ENCODE measurements at places on chromosomes 5 and 9.
A peak's percentile ranks its signal among the peaks of the same experiment; 100 is the strongest.

DNA sequence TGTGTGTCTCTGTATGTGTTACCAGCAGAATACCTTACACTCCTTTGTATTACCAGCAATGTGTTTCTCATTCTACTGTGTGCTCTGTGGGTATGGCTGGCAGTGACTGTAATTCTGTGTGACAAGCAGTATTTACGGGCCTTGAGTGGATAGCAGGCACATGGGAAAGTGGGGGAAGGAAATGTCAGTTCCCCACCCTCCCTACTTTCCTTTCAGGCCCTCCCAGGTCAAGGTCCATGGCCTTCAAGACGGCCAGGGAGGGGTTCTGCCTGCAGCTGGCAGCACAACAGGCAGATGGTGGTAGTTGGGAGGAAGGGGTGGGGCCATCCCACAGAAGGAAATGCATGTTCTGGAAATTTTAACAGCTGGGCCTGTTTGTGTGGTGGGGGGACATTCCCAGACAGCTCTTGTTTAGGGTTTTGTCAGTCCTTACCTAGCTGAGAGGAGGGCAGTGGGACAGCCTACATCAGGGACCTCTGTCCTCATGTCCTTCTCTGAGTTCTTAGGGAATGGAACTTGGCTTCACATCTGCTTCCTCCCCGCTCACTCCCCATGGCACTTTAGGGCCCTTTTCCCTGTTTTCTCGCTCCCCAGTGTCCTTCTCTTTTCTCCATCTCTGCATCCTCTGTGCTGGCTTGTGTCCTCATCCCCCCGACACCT, 14.6 kb upstream of the TNIP1 start:
- no peak for DNase-seq

- DNase-seq: no peak
These were observed 170.1 kb upstream of the PITX1 start for GRCh38 chr5:135204151-135204600.

GRCh38 chr9:121288673-121289025, 20.7 kb downstream of the GSN start:
- no peak for DNase-seq

DNA sequence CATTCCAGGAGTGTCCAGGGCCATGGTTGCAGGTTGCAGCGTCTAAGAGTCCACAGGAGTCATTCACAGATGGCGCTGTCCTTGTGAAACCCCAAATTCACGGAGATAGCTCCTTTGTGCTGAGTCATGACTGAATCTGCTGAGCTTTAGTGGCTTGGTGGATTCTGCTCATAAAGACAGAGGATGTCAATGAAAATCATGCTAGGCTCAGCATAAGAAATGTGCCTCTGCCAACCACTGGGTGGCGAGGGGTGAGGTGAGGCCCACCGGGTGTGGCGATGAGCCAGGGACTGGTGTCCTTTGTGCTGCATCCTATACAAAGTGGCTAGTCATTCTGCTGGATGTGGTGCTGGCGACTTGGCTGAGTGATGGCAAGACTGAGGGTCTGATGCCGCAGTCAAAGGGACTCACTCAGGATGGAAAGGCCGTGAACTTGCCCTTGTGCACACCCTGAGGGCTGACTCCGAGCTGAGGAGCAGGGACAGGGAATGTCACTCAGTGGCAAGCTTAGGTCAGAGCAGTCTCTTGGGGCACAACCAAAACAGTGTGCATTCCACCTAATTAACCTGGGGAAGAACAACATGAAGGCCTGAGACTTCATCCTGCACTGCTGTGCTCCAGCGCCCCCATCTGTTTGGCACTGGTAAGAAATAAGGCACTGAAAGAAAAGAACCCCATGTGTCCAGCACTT, 71.5 kb downstream of the DAP start:
- DNase-seq: no peak

GRCh38 chr5:1010641-1011046, 2.0 kb downstream of the NKD2 start:
- DNase-seq: no peak

GRCh38 chr5:171957591-171958251, 48.7 kb downstream of the FBXW11 start:
- peak; percentile 34 for DNase-seq

GRCh38 chr5:127331890-127332649, 41.5 kb downstream of the MEGF10 start:
- DNase-seq: no peak

GRCh38 chr5:40124367-40124766, 555.3 kb upstream of the PTGER4 start:
- DNase-seq: no peak

- no peak for DNase-seq
These were observed 500.4 kb downstream of the TUSC1 start for GRCh38 chr9:25177858-25178257.

DNA sequence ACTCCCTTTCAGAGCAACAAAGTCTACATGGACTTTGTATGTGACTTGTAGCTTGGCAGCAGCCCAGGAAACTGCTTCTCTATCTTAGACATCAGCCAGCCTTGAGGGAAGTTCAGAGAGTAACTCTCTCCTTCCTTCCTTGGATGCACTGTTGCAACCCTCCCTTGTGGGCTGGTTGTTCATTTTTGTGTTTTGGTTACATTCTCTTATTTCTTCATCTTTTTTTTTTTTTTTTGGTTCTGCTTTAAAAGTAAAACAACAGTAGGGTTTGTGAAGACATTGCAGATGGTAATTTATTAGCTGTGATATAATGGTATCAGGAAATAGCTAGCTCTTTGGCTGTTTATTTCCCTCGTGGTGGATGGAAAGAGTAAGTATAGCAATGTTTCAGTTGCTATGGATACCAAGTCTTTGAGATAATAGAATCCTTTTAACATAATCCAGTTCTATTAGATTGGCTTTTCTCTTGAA, 97.9 kb upstream of the MAMDC2 start:
- DNase-seq: no peak

GRCh38 chr5:24141046-24141445, 503.7 kb downstream of the CDH10 start:
- DNase-seq: no peak

- DNase-seq: peak; percentile 48
These were observed 158.1 kb upstream of the SHB start for GRCh38 chr9:38227061-38227540.

DNA sequence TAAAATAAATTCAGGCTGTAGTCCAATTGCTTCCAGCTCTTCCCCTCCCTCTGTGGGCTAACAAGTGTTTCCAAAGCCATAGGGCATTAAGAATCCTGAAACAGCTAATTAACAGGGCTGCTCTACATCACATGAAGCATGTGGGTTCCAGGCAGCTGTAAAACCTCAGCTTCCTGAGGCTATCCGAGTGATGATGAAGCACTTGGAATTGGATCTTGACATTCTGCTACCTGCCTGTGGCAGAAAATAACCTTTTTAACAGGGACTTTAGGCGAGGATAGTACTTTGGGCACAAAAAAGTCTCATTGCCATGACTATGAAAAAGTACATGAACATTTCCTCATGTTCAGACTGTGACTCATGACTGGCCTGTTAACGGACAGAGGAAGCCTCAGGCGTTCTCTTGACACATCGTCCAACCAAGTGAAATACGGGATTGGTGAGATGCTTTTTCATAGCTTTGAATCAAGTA, 107.2 kb downstream of the PDE4D start:
- no peak for DNase-seq

- no peak for DNase-seq
These were observed 36.2 kb downstream of the TARS1 start for GRCh38 chr5:33476992-33477391.

GRCh38 chr5:11903614-11904264, 507 bp downstream of the CTNND2 start:
- no peak for DNase-seq

DNA sequence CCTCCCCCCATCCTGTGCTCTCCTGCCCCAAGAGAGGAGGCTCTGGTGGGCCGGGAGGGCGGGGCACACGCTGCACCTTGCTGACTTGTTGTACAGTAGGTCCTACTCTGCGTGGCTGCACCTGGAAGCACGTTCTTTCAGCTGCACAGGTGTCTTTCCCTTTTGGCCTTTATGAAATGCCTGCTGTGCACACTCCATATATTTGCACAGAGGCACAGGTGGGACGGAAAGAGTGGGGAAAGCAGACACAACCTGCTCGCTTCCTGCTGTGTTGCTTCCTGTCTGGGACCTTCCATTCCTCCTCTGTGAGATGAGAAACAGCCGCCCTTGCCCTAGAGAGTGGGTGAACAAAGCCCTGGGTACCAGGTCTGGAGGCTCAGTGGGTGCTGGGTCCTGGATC, 4.8 kb downstream of the USP20 start:
- DNase-seq: no peak

DNA sequence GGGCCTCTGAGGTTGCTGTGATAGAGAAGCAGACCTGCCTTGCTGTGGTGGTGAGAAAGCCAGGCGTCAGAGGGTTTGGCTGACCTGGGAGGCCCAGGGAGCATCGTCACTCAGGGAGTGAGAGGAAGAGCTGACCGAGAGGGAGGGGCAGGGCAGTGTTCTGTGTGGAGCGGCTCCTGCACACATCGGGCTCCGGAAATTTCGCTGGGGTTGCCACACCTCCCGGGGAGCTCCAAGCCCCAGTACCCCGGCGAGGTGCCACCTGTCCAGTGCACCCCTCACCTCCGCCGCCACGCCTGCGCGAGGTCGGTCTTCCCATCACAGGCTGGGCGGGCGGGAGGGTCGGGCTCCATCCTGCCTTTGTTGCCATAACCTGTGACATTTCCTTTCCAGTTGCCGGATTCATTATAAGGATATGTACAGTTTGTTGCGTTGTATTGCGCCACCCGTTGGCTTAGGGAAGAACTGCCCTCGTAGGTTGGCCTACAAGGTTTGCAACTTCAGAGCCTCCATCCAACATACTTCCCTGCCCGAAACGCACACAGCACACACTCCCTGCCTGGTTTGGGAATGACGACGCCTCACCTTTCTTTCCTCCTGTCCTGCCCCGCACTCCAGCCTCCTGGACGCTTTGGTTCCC, 223.2 kb downstream of the CACNA1B start:
- DNase-seq: no peak

GRCh38 chr5:133895979-133896845, 72.2 kb downstream of the C5orf15 start:
- DNase-seq: no peak

- DNase-seq: no peak
These were observed 63.3 kb downstream of the CARTPT start for GRCh38 chr5:71782393-71782770.

GRCh38 chr9:96135076-96135752, 166.8 kb downstream of the HSD17B3 start:
- DNase-seq: no peak

DNA sequence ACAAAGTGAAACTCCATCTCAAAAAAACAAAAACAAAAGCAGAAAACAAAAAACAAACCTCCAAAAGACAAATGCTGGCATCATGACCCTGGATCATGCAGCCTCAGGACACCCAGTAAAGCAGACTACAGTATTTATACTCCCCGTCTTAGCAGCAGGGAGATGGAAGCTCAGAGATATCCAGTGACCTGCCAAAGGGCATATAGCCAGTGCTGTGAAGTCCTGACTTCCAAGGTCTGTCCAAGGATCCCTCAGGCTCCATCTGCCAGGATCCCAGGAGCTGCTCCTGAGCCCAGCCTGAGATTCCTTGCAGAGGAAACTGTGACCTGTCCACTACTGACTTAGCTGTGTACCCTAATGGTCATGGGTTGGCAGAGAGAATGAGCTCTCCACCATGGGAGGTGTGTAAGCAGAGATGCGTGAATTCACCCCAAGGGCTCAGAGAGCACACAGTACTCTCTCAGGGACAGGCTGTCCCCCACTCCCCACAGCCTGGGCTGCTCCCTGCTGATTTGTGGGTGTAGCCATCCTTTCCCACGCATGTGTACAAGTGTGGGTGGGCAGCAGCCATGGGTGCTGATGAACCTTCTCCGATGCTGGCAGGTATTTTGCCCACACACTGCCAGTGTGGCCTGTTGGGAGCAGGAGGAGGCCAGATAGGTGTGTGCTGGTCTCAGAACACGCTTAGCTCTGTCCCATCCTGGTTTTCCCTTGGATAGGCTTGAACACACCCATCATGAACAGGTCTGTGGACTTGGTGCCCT, 2.1 kb upstream of the WNK2 start:
- DNase-seq: no peak

DNA sequence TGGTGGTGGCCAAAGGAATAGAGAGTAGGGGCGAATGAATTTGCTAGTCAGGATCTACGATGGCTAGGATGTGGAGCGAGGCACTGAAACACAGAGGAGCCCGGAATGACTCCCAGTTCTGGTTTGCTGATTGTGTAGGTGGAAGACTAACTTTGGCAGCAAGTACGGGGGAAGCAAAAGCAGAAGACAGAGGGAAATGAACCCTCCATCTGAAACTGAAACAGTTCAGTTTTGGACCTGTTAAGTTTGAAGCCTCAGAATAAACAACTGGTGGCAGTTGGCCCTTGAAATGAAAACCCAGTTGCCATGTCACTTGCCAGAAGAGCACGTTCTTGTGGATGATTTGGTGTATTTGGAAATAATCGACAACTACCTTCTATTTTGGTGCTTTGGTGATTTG, 15.4 kb upstream of the SMIM15 start:
- no peak for DNase-seq
